ENCODE measurements at places on chromosomes 4 and X. TPM values are rescaled to one million over a fixed set of nuclear protein-coding genes. Genes with fewer than 3 reads are reported as not detected.

POF1B gene
- 0.23 TPM for total RNA-seq

DNA sequence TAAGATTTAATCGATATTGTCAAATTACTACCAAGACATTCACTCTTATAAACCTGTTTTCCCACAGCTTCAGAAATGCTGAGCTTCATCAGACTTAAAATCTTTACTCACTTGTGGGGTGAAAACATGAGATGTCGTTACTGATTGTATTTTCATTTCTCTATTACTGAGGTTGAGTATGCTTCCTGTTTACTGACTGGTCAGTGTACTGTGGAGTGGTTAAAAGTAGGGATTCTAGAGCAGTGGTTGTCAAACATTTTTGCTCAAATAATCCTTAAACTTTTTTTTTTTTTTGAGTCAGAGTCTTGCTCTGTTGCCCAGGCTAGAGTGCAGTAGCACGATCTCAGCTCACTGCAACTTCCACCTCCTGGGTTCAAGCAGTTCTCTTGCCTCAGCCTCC lies 50.3 kb downstream of the NSUN7 start:
- no peak overlapping the region for H3K27ac ChIP-seq
- H3K4me3 ChIP-seq: no peak overlapping the region
- peaks cover 9% of the 10 kb centered on the region for H3K36me3 ChIP-seq
- DNase-seq: no peak
- no peaks in the 10 kb centered on the region for H3K27me3 ChIP-seq

THAP6 gene
- total RNA-seq: 28.0 TPM

SERPINA7 gene
- total RNA-seq: not detected

- no peak overlapping the region for H3K27ac ChIP-seq
- H3K4me3 ChIP-seq: no peak overlapping the region
- no peaks in the 10 kb centered on the region for H3K4me1 ChIP-seq
- H3K36me3 ChIP-seq: no peaks in the 10 kb centered on the region
Observed at GRCh38 chrX:68415316-68415715, 18.0 kb downstream of the OPHN1 start.

BTC gene
- 9.4 TPM for total RNA-seq

GRCh38 chr4:38160487-38161207 lies 200.4 kb downstream of the PTTG2 start:
- no peaks in the 10 kb centered on the region for H3K4me1 ChIP-seq
- no peak overlapping the region for H3K27ac ChIP-seq
- no peak for DNase-seq
- no peak overlapping the region for H3K4me3 ChIP-seq
- H3K36me3 ChIP-seq: no peaks in the 10 kb centered on the region

DNA sequence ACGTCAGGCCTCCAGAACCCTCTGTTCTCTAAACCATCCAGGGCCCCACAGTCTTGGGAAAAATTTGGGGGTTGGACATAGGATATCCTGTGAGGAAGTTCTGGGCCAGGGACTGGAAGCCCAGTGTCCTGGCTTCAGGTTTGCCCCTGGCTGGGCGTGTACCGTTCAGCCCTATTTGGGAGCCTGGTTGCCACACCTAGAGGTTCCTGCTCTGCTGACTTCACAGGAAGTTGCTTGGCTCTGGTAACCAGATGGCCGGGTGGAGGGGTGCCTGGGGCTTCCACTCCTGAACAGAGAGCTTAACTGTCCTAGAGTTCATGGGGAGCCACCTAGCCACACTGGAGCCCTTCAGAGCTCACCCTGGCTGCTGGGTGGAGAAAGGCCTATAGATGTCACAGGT lies 1.1 kb downstream of the TAFAZZIN start:
- H3K36me3 ChIP-seq: no peaks in the 10 kb centered on the region
- no peak overlapping the region for H3K27ac ChIP-seq
- no peaks in the 10 kb centered on the region for H3K4me1 ChIP-seq
- no peak overlapping the region for H3K4me3 ChIP-seq
- DNase-seq: peak; percentile 62

DNA sequence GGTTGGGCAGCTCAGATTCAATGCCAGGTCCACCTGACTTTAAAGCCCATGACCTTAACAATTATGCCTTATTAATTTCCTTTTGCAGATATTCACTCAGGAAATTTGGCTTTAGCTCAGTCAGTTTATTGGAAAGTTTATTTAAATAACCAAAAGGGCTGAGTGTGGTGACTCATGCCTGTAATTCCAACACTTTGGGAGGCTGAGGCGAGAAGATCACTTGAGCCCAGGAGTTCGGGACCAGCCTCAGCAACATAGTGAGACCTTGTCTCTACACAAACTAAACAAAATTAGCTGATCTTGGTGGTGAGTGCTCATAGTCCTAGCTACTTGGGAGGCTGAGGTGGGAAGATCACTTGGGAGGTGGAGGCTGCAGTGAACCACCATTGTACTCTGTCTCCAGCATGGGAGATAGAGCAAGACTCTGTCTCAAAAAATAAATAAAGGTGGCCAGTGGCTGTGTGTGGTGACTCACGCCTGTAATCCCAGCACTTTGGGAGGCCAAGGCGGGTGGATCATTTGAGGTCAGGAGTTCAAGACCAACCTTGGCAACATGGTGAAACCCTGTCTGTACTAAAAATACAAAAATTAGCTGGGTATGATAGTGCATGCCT lies 43.3 kb downstream of the RHOH start:
- no peak overlapping the region for H3K27ac ChIP-seq
- H3K4me1 ChIP-seq: no peaks in the 10 kb centered on the region
- no peak for DNase-seq
- H3K36me3 ChIP-seq: no peaks in the 10 kb centered on the region
- no peak overlapping the region for H3K4me3 ChIP-seq

All from aorta (tissue), 5 donors.